CD4-positive, CD25-positive, alpha-beta regulatory T cell (primary cell): ENCODE measurements at places on chromosomes 2 and 18. TPM values are rescaled to one million over a fixed set of nuclear protein-coding genes. Genes with fewer than 3 reads are reported as not detected.

IL36G gene
- total RNA-seq = not detected

LIMS3 gene
- not detected for total RNA-seq

OTX1 gene
- not detected for total RNA-seq

DUSP2 gene
- 566 TPM for total RNA-seq

SERPINB11 gene
- not detected for total RNA-seq

LYPD6B gene
- total RNA-seq = not detected

REG1B gene
- total RNA-seq = not detected

TCF7L1 gene
- not detected for total RNA-seq

FKBP1B gene
- 1.1 TPM for total RNA-seq

IL18RAP gene
- total RNA-seq = 0.44 TPM

TTN gene
- total RNA-seq = 153 TPM

NEURL3 gene
- not detected for total RNA-seq

ACADL gene
- total RNA-seq = not detected

HRH4 gene
- 0.39 TPM for total RNA-seq

- H3K4me3 ChIP-seq = no peak overlapping the region
- H3K27me3 ChIP-seq = no peaks in the 10 kb centered on the region
- no peak overlapping the region for H3K27ac ChIP-seq
- H3K36me3 ChIP-seq = no peaks in the 10 kb centered on the region
- no peaks in the 10 kb centered on the region for H3K4me1 ChIP-seq
- DNase-seq = no peak
Measured at GRCh38 chr18:60962625-60963024, 370.6 kb upstream of the CDH20 start.

GRCh38 chr2:219142329-219142728 lies 18.3 kb downstream of the NHEJ1 start:
- H3K4me3 ChIP-seq = no peak overlapping the region
- no peak overlapping the region for H3K27ac ChIP-seq
- no peaks in the 10 kb centered on the region for H3K4me1 ChIP-seq
- no peaks in the 10 kb centered on the region for H3K27me3 ChIP-seq
- H3K36me3 ChIP-seq = peaks cover 58% of the 10 kb centered on the region
- no peak for DNase-seq

DNA sequence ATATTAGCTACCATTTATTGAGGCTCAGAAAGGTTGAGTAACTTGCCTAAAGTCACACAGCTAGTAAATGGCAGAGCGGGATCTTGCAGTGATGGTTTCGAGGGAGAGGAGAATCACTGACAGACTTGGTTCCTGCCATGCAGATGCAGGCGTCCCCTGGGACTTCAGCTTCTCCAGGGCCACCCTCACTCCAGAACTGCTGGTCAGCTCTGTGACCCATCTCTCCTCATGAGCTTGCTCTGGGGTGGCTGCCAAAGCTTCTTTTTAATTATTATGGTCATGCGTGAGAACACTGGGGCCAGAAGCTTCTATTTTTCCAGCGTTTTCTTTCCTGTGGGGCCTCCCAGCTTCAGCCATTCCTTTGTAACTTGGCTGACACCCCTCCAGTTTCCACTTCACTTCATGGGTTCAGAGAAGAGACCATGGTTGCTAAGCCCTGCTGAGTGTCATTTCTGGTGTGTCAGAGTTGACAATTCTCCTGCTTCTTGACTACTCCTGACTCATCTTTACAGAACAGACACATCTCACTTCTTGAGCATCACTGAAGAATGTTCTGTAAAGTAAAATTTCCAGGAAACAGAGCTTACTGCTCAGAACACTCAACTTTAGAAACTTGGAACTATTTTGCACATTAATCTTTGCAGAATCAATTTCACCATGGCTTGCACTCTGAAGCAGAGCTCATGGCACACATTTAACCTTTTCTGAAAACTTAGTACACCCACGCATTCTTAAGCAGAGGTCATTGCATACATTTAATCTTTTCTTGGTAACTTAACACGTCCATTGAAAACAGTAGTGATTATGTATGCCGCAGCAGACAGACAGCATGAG lies 70.4 kb downstream of the IL1R2 start:
- peaks cover 19% of the 10 kb centered on the region for H3K4me1 ChIP-seq
- H3K4me3 ChIP-seq = no peak overlapping the region
- no peaks in the 10 kb centered on the region for H3K36me3 ChIP-seq
- no peaks in the 10 kb centered on the region for H3K27me3 ChIP-seq

- DNase-seq = no peak
- H3K27me3 ChIP-seq = no peaks in the 10 kb centered on the region
- no peak overlapping the region for H3K27ac ChIP-seq
Measured at GRCh38 chr2:135744760-135745314, 3.2 kb downstream of the UBXN4 start.

GRCh38 chr2:149076863-149077412 lies 38.4 kb downstream of the LYPD6B start:
- no peak overlapping the region for H3K4me3 ChIP-seq
- peaks cover 4% of the 10 kb centered on the region for H3K27me3 ChIP-seq
- no peaks in the 10 kb centered on the region for H3K36me3 ChIP-seq
- no peak for DNase-seq
- H3K27ac ChIP-seq = no peak overlapping the region

DNA sequence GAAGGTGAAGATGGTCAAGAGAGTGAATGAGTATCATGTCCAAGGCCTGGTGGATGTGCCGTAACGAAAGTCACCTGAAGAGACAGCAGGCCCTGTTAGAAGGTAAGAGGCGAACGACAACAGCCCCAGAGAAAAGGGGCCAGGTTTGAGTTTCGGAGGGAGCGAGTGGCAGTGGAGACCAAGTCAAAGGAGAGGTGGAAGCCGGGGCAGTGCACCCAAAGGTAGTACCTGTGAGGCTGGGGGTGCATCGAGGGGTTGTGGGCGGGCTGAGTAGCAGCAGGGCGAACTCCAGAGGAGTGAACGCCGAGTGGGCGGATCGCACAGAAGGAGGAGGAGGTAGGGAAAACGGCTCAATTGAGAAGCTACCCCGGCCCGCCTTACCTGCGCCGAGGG lies 358 bp downstream of the USP37 start:
- peak overlapping the region; percentile 96 for H3K4me3 ChIP-seq
- H3K4me1 ChIP-seq = peaks cover 35% of the 10 kb centered on the region
- DNase-seq = no peak

- H3K27ac ChIP-seq = no peak overlapping the region
- no peak overlapping the region for H3K4me3 ChIP-seq
- H3K36me3 ChIP-seq = no peaks in the 10 kb centered on the region
- DNase-seq = peak; percentile 27
- H3K4me1 ChIP-seq = no peaks in the 10 kb centered on the region
Measured at GRCh38 chr2:33372940-33373553, 103.4 kb upstream of the RASGRP3 start.

- H3K27ac ChIP-seq = no peak overlapping the region
- H3K4me1 ChIP-seq = no peaks in the 10 kb centered on the region
- DNase-seq = no peak
- H3K4me3 ChIP-seq = no peak overlapping the region
Measured at GRCh38 chr18:47968721-47969120, 38.3 kb upstream of the SMAD2 start.

DNA sequence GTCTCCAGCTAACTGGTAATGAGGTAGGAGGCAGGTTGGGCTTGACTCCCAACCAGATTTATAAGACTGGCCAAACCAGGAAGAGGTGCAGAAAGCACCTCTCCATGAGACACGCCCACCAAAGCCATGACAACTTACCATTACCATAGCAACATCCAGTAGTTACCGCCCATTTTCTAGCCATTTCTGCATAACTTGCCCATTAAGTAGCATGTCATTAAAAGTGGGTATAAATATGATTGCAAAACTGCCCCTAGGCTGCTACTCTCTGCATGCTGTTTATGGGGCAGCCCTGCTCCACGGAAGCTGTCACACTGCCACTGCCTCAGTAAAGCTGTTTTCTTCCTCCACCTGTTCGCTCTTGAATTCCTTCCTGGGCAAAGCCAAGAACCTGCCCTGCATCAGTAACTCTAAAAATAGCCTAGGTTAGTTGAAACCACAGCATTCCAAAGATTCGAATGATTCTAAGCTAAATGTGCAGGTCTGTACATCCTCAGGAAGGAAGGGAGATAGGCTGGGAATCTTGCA lies 131.9 kb downstream of the ATL2 start:
- H3K27me3 ChIP-seq = no peaks in the 10 kb centered on the region
- H3K27ac ChIP-seq = no peak overlapping the region
- H3K4me3 ChIP-seq = no peak overlapping the region
- DNase-seq = no peak

- no peak for DNase-seq
- no peak overlapping the region for H3K4me3 ChIP-seq
- H3K27ac ChIP-seq = no peak overlapping the region
Measured at GRCh38 chr18:7004009-7004408, 113.6 kb downstream of the LAMA1 start.

GRCh38 chr2:230738924-230739323 lies 26.3 kb downstream of the CAB39 start:
- no peak for DNase-seq
- H3K36me3 ChIP-seq = peaks cover 7% of the 10 kb centered on the region
- H3K4me1 ChIP-seq = peaks cover 44% of the 10 kb centered on the region
- no peak overlapping the region for H3K27ac ChIP-seq

- no peak for DNase-seq
- no peak overlapping the region for H3K4me3 ChIP-seq
Measured at GRCh38 chr2:36271266-36271665, 84.3 kb upstream of the CRIM1 start.

GRCh38 chr18:50058731-50059130 lies 136.2 kb downstream of the MYO5B start:
- no peaks in the 10 kb centered on the region for H3K27me3 ChIP-seq
- H3K4me1 ChIP-seq = no peaks in the 10 kb centered on the region
- no peak for DNase-seq
- H3K27ac ChIP-seq = no peak overlapping the region
- no peak overlapping the region for H3K4me3 ChIP-seq
- H3K36me3 ChIP-seq = no peaks in the 10 kb centered on the region

- no peaks in the 10 kb centered on the region for H3K27me3 ChIP-seq
- DNase-seq = no peak
- H3K36me3 ChIP-seq = no peaks in the 10 kb centered on the region
- no peak overlapping the region for H3K27ac ChIP-seq
- H3K4me3 ChIP-seq = no peak overlapping the region
Measured at GRCh38 chr2:18922276-18922675, 332.9 kb upstream of the NT5C1B start.

- no peaks in the 10 kb centered on the region for H3K4me1 ChIP-seq
- H3K27me3 ChIP-seq = no peaks in the 10 kb centered on the region
- no peak overlapping the region for H3K27ac ChIP-seq
- no peaks in the 10 kb centered on the region for H3K36me3 ChIP-seq
- H3K4me3 ChIP-seq = no peak overlapping the region
- no peak for DNase-seq
Measured at GRCh38 chr2:105915005-105915558, 170.4 kb downstream of the NCK2 start.

DNA sequence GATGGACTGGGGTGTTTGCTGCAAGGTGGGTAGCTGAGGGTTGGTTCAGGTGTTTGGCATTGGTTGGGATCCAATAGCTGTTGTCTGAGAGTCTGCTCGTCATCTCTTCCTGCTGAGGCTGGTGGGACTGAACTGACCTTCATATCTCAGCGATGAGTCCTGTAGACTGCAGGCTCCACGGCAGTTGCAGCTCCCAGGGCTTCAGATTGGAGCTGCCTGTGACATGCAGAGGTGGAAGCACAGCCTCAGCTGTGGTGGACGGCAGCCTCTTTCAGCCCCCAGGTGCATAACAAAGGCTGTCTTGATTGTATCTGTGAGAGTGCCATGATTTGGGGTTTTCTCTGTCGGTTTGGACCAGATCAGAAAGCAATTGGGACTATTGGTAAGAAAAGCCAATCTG lies 3.9 kb upstream of the IL1R2 start:
- H3K27ac ChIP-seq = no peak overlapping the region
- no peaks in the 10 kb centered on the region for H3K27me3 ChIP-seq
- H3K4me3 ChIP-seq = no peak overlapping the region
- DNase-seq = no peak

DNA sequence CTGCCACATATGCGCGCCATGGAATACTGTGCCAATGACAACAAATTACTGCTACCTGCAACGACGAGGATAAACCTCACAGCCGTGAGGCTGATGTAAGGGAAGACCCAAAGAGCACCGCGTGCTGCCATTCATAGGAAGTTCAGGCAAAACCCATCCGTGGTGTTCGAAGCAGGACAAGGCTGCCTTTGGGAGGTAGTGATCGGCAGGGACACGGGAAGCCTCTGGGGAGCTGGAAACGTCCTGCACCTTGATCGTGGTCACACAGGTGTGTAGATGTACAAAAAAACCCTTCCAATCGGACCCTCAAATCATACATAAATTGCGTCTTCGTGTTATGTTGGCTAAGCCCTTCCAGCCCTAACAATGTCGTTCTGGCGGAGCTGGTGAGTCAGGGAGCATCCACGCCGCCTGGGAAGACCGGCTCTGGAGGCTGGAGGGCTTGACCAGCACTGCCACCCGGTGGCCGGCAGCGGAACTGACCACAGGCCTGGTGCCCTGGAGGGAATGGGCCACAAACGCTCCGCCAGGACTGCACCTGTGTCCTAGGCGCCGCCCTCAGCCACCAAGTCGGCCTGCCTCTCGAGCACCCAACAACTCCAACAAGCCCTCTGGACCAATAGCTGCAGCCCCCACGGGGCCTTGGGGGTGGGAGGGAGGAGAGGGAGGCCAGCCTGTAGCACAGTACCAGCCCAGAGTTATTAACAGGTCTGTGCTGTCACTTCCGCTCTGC lies 4.1 kb upstream of the NEURL3 start:
- peak; percentile 50 for DNase-seq
- H3K4me1 ChIP-seq = peaks cover 11% of the 10 kb centered on the region
- H3K27ac ChIP-seq = no peak overlapping the region

GRCh38 chr18:41751161-41751560 lies 203.9 kb upstream of the PIK3C3 start:
- no peaks in the 10 kb centered on the region for H3K36me3 ChIP-seq
- no peak overlapping the region for H3K4me3 ChIP-seq
- H3K4me1 ChIP-seq = no peaks in the 10 kb centered on the region
- no peak for DNase-seq

- H3K4me1 ChIP-seq = no peaks in the 10 kb centered on the region
- no peaks in the 10 kb centered on the region for H3K36me3 ChIP-seq
- no peak overlapping the region for H3K27ac ChIP-seq
Measured at GRCh38 chr2:53636109-53636508, 131.5 kb upstream of the CHAC2 start.

DNA sequence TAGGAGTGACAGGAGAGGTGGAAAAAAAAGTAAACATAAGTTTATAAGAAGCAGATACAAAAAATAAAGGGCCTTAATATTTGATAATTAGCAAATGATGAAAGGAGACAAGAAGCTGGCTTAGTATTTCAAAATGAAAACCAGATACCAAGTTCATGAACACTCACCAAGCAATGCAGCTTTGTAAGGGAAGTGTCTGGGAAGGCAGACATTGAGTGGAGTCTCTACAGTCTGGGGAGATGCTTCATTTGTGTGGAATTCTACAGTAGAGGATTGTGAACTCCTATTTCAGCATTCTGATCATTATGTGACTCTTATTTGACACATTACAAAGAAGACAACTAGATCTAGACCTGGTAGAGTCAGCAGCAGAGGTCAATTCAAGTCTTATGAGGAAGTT lies 1072.7 kb downstream of the DSC3 start:
- H3K4me1 ChIP-seq = no peaks in the 10 kb centered on the region
- H3K27me3 ChIP-seq = no peaks in the 10 kb centered on the region
- DNase-seq = no peak
